ENCODE measurements at places on chromosomes 11 and 22.
A peak's percentile ranks its signal among the peaks of the same experiment; 100 is the strongest.

- peaks cover 28% of the 10 kb centered on the region for H3K36me3 ChIP-seq
- no peak overlapping the region for H3K27ac ChIP-seq
- no peaks in the 10 kb centered on the region for H3K27me3 ChIP-seq
- H3K4me3 ChIP-seq, result no peak overlapping the region
- H3K4me1 ChIP-seq, result peaks cover 2% of the 10 kb centered on the region
These were observed 40.3 kb downstream of the TPBGL start for GRCh38 chr11:75280770-75281468.

GRCh38 chr11:57601297-57601696, 3.8 kb downstream of the SERPING1 start:
- no peak for DNase-seq
- no peak overlapping the region for H3K4me3 ChIP-seq
- H3K27ac ChIP-seq, result no peak overlapping the region
- peaks cover 9% of the 10 kb centered on the region for H3K36me3 ChIP-seq
- H3K27me3 ChIP-seq, result no peaks in the 10 kb centered on the region
- peaks cover 5% of the 10 kb centered on the region for H3K4me1 ChIP-seq

DNA sequence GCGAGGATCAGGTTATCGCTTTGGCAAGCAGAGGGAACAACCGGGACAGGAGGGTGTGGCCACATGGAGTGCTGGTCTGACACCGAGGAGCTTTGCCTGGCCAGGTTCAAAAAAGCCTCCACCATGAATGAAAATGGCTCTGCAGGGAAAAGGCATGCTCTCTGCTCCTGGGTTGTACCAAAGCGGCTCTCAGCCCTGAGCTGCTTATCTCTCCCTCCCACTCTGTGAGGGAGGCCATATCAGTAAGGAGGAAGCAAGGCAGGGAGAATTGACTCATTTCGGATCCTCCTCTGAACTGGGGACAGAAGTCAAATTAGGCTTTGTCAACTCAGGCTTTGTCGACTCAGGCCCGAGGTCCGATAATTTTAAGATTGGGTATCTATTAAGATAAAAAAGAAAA, 82.9 kb upstream of the CRTAM start:
- H3K36me3 ChIP-seq, result no peaks in the 10 kb centered on the region
- no peaks in the 10 kb centered on the region for H3K4me1 ChIP-seq
- no peak for DNase-seq
- H3K27me3 ChIP-seq, result no peaks in the 10 kb centered on the region

DNA sequence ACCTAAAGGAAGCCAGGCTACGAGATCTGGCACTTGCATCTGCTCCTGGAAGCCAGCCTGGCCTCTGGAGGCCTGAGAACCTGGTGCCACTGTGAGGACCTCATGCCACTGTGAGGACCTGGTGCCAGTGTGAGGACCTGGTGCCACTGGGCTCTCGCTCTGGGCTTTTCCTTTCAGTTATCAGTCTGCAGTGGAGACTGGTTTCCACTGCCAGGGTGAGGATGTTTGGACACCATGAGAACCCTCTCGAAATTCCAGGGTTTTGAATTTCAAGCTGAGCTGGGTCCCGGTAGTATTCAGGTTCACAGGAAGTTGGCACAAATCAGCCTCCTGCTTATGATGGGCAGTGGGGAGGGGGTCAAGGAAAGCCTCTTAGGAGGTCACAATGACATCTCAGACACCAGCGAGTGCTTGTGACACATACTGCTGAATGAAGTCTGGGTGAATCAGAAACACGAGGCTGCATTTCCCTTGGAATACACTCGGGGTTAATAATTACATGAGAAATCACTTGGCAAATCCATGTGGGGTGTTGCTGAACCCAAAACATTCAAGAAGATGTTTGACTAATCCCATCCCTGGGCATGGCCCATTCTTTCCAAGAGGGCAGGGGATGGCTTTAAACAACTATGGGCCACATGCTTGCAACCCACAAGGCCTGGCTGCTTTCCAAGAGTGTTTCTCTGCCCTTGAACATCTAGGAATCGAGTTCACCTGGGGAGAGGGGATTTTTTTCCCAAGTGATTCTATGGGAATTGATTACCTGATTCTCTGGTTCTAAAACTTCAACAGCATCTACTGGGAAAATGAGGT, 60.2 kb downstream of the LINC01488 start:
- H3K4me1 ChIP-seq, result peaks cover 7% of the 10 kb centered on the region
- H3K36me3 ChIP-seq, result no peaks in the 10 kb centered on the region
- H3K4me3 ChIP-seq, result no peak overlapping the region
- DNase-seq, result peak; percentile 43
- no peak overlapping the region for H3K27ac ChIP-seq

GRCh38 chr11:2277933-2278523, 7.6 kb upstream of the ASCL2 start:
- H3K4me3 ChIP-seq, result no peak overlapping the region
- H3K36me3 ChIP-seq, result no peaks in the 10 kb centered on the region
- no peak for DNase-seq
- no peak overlapping the region for H3K27ac ChIP-seq

DNA sequence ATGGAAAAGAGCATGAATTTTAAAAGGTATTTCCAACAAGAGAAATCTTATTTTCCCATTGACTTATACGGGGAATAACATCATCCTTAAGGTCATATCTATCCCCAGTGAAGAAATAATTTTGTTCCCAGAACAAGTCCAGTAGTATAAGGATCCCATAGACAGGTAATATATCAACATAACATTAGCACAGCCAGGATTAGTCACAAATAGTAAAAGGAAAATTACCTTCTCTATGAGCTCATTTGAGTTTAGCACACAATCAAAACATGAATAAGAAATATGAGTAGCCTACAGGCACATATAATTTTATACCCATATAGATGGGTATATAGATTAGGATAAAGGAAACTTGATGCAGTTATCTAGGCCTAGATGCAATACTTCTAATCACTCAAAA, 2.8 kb upstream of the OR52K1 start:
- no peak overlapping the region for H3K27ac ChIP-seq
- no peak for DNase-seq
- H3K36me3 ChIP-seq, result no peaks in the 10 kb centered on the region
- no peak overlapping the region for H3K4me3 ChIP-seq
- no peaks in the 10 kb centered on the region for H3K27me3 ChIP-seq

DNA sequence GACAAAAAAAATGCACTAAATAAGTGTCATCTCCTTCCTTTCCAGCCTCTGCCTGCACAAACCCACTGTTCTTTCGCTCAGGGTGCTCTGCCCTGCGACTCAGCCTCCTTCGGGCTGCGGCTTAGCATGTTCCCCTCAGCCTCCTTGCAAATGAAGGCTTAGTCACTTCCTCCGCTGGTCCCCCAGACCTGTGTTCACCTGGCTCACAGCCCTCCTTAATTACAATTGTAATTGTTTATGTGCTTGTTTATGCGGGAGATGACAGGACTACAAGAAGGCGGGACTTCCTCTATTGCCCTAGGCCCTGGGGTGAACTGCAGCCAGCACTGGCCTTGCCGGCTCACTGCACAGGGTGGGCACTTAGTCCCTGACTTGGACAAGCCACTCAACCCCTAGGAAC, 303.6 kb downstream of the KIRREL3 start:
- no peaks in the 10 kb centered on the region for H3K27me3 ChIP-seq
- no peak for DNase-seq
- H3K27ac ChIP-seq, result no peak overlapping the region
- H3K4me1 ChIP-seq, result peaks cover 2% of the 10 kb centered on the region
- H3K4me3 ChIP-seq, result no peak overlapping the region
- H3K36me3 ChIP-seq, result no peaks in the 10 kb centered on the region

DNA sequence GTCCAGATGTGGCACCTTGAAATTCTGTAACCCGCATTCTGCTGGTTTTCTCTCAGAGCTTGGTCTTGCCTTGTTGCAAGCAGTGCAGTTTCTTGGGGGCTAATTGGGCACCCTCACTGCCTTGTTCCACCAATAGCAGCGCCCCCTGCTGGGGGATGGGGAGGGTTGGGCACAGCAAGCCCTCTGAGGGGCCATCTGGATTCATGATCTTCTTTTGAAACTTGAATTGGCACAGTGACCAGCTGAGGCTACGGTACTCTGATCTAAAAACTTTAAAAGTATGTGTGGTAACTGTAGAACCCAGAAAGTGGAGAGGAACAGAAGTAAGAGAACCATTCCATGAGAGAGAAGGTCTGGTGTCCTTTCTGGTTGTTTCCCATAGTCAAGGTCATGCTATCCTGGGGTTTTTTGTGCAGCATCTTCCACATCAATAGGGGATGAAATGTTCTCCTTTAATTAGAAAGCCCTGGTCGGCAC, 64.2 kb downstream of the MED15 start:
- H3K27me3 ChIP-seq, result no peaks in the 10 kb centered on the region
- H3K4me3 ChIP-seq, result no peak overlapping the region
- no peak overlapping the region for H3K27ac ChIP-seq

DNA sequence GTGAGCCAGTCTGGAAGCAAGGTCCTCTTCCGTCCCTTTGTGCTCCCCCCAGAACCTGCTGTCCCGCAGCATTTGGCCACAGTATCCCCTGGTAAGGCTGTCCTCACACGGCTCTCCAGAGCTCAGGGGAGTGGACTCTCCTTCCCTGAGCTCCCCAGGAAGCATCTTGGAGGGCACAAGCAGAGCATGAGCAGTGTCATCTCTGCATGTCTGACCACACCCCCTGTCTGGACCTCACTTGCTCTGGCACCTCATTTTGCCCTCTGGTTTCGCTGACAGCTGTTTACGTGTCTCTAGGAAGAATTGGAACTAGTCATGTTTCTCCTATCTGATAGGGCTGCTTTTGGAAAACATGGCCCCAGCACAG, 15.5 kb downstream of the DCPS start:
- DNase-seq, result no peak
- H3K27me3 ChIP-seq, result no peaks in the 10 kb centered on the region
- no peaks in the 10 kb centered on the region for H3K36me3 ChIP-seq
- peak overlapping the region; percentile 92 for H3K27ac ChIP-seq
- no peak overlapping the region for H3K4me3 ChIP-seq

GRCh38 chr11:23711981-23712380, 784.9 kb upstream of the LUZP2 start:
- DNase-seq, result no peak
- H3K27me3 ChIP-seq, result no peaks in the 10 kb centered on the region
- no peak overlapping the region for H3K4me3 ChIP-seq
- H3K36me3 ChIP-seq, result no peaks in the 10 kb centered on the region
- H3K27ac ChIP-seq, result no peak overlapping the region

GRCh38 chr22:39429186-39429585, 27.6 kb upstream of the MGAT3 start:
- no peaks in the 10 kb centered on the region for H3K27me3 ChIP-seq
- H3K4me3 ChIP-seq, result no peak overlapping the region
- no peak for DNase-seq
- H3K36me3 ChIP-seq, result peaks cover 60% of the 10 kb centered on the region

- H3K4me3 ChIP-seq, result no peak overlapping the region
- no peaks in the 10 kb centered on the region for H3K27me3 ChIP-seq
- no peaks in the 10 kb centered on the region for H3K36me3 ChIP-seq
- no peak overlapping the region for H3K27ac ChIP-seq
These were observed 17.2 kb downstream of the LINC01488 start for GRCh38 chr11:69498614-69499175.

GRCh38 chr22:19122752-19123492, 710 bp upstream of the DGCR2 start:
- DNase-seq, result peak; percentile 5
- peak overlapping the region; percentile 25 for H3K4me3 ChIP-seq
- peaks cover 2% of the 10 kb centered on the region for H3K36me3 ChIP-seq
- H3K27ac ChIP-seq, result no peak overlapping the region

- no peak overlapping the region for H3K4me3 ChIP-seq
- no peaks in the 10 kb centered on the region for H3K36me3 ChIP-seq
- H3K4me1 ChIP-seq, result no peaks in the 10 kb centered on the region
- H3K27ac ChIP-seq, result no peak overlapping the region
- DNase-seq, result peak; percentile 78
These were observed 27.8 kb upstream of the ZNRF3 start for GRCh38 chr22:28855355-28856094.

DNA sequence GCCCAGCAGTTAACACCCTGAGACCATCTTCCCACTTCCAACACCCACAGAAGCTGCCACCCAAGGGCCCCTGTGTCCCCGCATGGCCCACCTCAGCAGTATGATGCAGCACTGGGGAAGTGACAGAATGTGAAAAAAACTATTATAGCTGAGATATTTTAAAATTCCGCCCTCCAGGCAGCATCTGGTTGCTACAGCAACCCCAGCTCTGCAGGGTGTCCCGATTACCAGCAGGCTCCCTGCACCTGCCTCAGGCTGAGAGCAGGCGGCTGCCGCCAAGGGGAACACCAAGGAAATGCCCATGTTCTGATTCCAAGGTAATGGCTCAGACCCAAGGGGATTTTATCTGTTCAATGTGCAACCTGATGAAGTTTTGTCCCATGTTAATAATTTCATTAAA, 10.5 kb upstream of the TMEM121B start:
- no peaks in the 10 kb centered on the region for H3K4me1 ChIP-seq
- H3K4me3 ChIP-seq, result no peak overlapping the region
- H3K36me3 ChIP-seq, result no peaks in the 10 kb centered on the region
- no peak overlapping the region for H3K27ac ChIP-seq
- DNase-seq, result no peak

- H3K4me3 ChIP-seq, result no peak overlapping the region
- H3K4me1 ChIP-seq, result peaks cover 10% of the 10 kb centered on the region
- DNase-seq, result no peak
These were observed 35.4 kb upstream of the CCDC34 start for GRCh38 chr11:27398400-27398770.

DNA sequence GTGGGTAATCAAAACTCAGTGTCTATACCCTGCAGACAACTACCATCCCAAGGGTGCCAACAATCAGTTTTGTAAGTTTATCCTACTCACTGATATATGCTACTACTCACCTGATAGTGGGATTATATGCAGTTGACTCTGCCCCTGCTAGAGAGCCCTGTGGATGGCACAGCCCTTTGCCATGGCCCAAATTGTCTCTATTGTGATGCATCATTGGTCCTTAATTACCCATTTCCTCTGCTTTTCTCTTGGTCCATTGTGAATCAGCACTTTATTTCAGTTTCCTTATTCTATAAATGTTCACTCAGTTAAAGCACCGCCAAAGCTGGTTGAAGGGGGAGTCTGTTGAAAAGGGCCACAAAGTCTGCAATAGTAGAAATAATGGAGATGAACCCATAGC, 42.3 kb downstream of the PLAAT5 start:
- no peaks in the 10 kb centered on the region for H3K4me1 ChIP-seq
- no peak overlapping the region for H3K4me3 ChIP-seq

- peak; percentile 44 for DNase-seq
- H3K36me3 ChIP-seq, result no peaks in the 10 kb centered on the region
- no peak overlapping the region for H3K27ac ChIP-seq
These were observed 544.0 kb downstream of the NTM start for GRCh38 chr11:131914361-131914774.

DNA sequence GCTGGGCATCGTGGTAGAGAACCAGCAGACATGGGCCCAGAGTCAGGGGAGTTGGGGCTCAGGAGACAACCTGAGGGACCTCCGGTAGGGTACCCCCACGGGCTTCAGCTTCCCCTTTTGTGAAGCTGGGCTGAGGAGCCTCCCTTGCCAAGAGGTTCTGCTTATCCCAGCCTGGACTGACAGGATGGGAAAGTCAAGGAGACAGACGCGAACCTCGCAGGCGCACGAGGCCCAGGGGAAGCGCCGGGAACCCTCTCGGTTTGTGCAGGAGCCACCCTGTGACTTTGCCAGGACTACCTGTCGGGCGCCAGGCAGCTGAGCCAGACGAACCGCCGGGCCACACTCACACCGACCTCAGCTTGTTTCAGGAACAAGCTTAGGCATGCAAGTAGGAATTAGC, 566.1 kb downstream of the BRD1 start:
- H3K4me3 ChIP-seq, result no peak overlapping the region
- H3K4me1 ChIP-seq, result no peaks in the 10 kb centered on the region
- H3K36me3 ChIP-seq, result no peaks in the 10 kb centered on the region
- no peaks in the 10 kb centered on the region for H3K27me3 ChIP-seq
- no peak for DNase-seq
- no peak overlapping the region for H3K27ac ChIP-seq

GRCh38 chr22:19055801-19056200, 66.4 kb downstream of the DGCR2 start:
- no peak overlapping the region for H3K4me3 ChIP-seq
- H3K36me3 ChIP-seq, result peaks cover 24% of the 10 kb centered on the region
- DNase-seq, result no peak
- H3K27ac ChIP-seq, result no peak overlapping the region
